ENCODE measurements at places on chromosomes 1 and 21.

DNA sequence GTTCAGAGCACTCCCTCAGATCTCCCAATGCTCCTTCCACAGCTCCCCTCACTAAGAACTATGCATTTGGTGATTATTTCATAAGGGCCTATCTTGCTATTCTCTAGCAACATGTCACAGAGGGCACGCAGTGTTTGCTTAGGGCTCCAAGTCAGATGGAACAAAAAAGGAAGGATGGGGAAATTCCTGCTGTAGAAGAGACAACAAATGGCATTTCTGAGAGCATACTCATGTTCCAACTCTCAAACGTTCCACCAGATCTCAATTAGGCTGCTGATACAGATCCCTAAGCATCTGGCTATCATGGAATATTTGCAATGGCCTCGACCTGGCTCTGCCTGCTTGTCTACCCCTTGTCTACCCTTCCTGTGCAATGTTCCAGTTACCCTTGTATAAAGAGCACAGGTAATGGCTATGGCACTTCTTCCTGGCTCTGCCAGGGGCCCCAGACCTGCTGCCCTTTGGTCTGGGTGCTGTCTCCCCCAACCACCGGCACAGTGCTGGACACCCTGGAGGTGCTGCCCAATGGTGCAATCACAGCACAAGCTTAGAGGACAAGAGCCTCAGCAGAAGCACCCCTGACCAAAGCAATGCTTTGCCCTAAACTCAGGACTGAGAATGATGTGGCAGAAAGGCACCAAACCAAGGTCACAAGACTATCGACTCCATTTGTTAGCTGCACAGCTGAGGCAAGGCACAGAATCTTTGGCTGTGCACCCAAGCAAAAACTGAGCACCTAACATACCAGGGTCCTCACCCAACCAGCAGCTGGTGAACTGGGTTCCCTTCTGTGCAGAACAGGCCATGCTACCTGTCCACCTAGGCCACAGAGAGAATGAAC lies 3.6 kb downstream of the PARP1 start:
- DNase-seq: no peak

- no peak for DNase-seq
These were observed 16.5 kb upstream of the AGTRAP start for GRCh38 chr1:11719313-11720032.

DNA sequence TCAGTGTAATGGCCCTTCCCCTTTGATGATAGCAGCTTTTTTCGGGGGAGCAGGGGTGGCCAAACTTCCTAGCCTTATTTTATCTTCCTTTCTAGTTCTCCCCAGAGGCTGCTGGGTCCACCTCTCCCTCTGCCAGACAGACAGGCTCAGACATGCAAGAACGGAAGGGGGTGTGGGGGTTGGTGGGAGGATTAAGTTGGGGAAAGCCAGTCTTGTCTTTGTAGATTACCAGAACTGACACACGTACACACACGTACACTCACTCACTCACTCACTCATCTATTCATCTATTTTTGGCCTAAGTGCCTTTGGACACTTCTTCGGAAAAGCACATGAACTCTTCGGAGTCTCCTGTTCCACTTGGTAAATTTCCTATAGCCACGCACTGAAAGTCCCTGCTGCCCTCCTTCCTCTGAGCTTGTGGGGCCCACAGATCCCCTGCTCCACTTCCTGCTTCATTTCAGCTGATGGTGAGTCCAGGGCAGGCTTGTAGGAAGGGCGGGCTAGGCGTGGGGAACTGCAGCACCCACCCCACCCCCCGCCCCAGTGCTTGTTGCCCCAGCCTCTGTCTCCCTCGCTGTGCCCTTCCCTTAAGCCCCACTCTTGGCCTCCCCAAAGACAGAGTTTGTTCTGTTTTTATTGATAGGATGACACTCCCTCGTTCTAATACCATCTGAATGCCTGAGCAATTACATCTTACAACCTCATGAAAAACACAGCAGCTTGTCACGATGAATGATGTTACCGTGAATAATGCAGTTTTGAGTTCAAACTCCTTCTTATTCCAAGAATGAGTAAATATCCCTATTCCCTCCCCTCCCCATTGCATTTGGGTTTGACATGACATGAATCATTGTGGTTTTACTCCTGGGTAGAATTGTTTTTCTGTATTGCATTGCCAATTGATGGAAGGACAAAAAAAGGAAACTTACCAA lies 60.7 kb upstream of the ATP5PO start:
- peak; percentile 94 for DNase-seq

DNA sequence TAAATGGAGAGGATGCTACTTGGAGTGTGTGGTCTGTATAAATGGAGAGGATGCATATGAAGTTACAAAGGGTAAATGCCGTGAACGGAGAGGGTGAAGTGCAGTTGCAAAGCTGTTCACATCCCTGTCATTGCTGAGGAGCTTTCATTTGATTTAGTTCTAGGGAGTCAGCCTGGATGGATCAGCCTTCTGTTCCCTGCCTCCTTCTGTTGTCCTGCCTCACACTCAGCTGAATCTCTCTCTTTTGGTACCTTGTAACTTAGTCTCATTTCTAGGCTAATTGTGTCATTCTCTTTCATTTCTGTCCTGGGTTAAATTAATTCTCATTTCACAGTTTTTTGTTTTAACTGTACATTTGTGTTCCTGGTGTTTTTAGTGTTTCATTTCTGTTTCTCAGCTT lies 133.2 kb upstream of the COL6A1 start:
- no peak for DNase-seq

GRCh38 chr1:113192242-113192641 lies 119.2 kb downstream of the LRIG2 start:
- DNase-seq: no peak
